ENCODE measurements at places on chromosomes 16 and 17.

GRCh38 chr17:10352893-10353292 lies 19.9 kb downstream of the MYH13 start:
- no peak for DNase-seq

DNA sequence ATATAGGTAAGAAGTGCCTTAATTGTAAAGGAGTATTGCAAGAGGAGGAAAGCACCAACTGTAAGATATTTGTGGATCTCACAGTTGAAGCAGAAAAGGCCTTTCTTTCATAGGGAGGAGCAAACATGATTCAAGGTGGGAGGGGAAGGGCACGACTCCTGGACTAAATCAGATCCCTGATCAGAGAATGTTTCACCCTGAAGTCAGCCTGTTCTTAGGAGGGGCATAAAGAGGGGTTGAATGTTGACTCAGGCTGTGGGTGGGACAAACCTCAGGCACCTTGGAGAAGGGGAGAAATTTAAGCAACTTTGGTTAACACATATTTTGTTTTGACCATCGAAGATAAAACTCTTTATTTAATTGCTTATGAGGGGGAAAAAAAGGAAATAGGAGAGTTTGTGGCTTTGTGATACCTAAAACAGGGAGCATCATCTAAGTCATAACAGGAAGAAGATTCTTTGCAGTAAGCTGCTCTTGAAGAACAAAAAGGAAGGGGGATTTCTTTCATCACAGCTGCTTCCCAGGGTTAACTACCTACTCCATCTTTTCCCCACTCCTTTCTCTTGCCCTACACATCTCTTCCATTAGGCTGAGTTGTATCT lies 158.6 kb upstream of the ZNF267 start:
- DNase-seq, result no peak

DNA sequence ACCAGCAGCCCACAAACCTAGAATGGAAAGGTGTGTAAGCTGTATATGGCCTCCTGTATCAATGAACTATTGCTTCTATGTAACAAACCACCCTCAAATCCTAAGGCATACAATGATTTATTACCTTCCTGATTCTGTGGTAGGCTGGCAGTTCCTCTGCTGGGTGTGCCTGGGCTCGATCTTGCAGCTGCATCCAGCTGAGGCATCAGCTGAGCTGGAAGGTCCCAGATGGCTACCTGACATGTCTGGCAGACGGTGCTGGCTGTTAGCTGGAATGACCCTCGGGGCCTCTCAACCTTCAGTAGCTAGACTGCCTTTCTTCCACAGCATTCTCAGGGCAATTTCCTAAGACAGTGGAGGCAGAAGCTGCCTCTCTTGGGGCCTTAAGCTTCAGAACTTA lies 152.7 kb downstream of the RAB11FIP4 start:
- DNase-seq, result no peak

DNA sequence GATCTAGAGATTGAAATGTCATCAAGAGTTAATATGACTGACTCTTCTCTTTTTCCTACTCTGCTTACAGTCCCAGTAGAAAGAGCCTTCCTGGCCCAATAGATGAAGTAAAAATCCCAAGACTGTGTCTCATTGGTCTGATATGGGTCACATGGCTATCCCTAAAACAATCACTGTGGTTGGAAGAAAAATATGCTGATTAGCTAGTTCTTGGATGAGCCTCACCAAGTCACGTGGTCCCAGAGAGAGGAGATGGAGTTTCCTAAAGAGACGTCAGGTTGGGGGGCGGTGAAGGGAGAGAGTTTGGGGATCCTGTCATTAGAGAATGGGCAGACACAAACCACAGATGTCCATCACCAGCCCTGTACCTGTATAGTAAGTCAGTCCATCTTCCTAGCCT lies 466.3 kb downstream of the HAPSTR1 start:
- DNase-seq, result no peak

DNA sequence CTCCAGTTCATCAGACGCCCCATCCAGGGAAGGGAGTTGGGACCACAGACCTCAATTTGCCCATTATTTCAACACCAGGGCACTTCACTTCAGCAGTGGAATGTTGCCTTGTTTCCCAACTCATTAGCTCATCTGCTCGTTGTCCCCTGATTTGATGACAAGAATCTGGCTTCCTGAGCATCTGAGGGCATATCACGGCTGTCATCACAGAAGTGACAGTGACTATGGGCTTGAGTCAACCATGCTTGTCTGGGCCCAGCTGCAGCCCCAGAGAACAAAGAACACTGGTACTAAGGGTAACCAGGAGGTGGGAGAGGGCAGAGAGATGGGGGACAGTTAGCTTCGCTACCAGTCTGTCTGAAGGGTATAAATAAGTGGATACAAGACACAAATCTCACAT lies 266.0 kb upstream of the SDK2 start:
- DNase-seq, result no peak

- DNase-seq, result no peak
Observed at GRCh38 chr17:64133546-64134215, 3.7 kb upstream of the ERN1 start.

- peak; percentile 12 for DNase-seq
Observed at GRCh38 chr17:50265212-50265611, 9.1 kb upstream of the TMEM92 start.

Data from GM12892 (cell line).